Stimulated activated CD4-positive, alpha-beta T cell treated with anti-CD3 and anti-CD28 coated beads, Interleukin-1b, Interleukin-23, amount 100 ng/mL, for 1 hour (primary cell): ENCODE measurements at places on chromosomes 1 and 21.
A peak's percentile ranks its signal among the peaks of the same experiment; 100 is the strongest.

DNA sequence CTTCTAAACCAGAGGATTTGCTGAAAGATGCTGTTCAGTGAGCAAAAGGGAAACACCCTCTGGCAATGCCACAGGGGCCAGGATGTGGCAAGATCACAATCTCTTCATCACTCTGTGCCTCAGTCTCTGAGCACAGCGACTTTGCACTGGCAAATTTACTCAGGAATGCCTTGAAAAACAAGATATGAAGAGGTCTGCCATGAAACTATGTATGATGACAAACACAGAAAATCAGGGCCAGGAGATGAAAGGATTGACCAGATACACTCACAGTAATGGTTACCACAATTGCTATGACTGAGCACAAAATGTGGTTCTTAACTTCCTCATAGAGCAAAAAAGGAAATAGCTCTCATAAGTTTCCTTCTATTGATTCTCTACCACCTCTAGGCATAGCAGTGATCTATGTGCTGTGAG, 5.8 kb downstream of the TTC13 start:
- DNase-seq = no peak

- no peak for DNase-seq
These were observed 27.0 kb downstream of the COL18A1 start for GRCh38 chr21:45431781-45432572.

- no peak for DNase-seq
These were observed 55.2 kb downstream of the PRDM16 start for GRCh38 chr1:3124246-3124645.

DNA sequence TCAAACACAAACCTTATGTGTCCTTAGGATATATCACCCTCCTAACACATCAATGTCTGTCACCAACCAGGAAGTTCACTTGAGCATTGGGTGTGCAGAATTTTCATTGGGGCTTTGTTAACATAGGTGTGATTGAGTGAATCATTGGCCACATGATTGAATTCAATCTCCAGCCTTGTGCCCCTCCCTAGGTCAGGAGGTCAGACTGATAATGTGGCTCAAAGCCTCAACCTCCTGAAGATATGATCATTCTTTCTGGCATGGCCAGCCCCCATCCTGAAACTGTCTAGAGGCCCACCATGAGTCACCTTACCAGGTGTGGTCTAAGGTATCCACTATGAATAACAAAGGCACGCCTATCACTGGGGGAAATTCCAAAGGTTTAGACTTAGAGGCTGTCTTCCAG, 90.1 kb downstream of the PKN2 start:
- no peak for DNase-seq

- no peak for DNase-seq
These were observed 6.2 kb upstream of the IL10RB start for GRCh38 chr21:33259995-33260394.

DNA sequence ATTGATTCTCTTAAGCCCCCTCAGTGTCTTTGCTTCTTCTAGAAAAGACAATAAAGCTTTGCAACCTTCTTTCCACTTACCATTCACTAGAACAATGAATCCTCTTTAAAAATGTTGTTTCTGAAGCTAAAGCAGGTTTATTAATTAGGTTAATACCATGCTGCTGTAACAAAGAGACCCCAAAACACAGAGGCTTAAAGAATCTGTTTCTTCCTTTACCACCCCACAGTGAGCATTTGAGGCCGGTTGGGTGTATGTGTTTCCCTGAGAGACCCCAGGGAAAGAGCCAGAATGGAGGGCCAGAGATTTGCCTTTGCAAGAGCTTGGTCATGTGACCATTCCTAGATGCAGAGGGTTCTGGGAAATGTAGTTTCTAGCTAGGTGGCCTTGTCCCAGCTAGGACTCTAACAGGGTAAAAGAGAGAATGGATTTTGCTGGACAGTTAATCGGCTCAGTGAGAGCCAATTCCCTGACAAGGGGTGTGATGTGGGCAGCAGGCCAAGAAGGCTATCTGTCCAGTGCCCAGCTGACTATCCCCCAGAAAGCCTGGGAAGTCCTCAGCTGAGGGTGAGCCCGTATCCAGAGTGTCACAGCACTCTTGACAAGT, 191.8 kb upstream of the TMEM51 start:
- no peak for DNase-seq

DNA sequence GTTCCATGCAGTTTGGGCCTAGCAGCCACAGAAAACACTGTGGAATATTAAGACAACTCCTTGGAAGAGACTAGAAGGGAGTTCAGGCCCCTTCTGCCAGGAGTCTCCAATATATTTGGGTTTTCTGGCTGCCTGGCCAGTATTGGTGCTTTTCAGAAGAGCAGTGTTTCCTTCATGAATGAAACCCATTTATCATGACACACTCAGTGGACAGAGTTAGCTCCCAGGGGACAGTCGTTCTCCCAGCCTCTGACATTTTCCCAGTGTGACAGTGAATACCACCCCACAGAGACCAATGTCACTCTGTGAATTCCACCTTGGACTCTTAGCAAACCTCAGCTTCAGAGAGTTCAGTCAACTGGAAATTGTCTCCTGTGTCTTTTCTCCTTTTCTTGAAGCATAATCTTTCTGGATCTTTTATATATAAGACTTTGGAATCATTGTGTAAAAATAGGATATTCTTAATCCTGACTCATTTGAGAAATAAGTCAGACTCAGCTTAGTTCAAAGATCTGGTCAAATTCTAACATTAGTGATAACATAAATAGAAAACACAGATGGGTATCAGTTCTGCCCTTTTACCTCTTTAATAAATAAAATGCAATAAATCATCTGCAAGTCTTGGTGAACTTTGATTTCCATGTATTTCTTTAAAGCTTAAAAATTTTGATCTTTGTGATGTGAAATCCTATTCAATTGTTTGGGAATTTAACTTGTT, 40.4 kb downstream of the GNG12 start:
- no peak for DNase-seq

- no peak for DNase-seq
These were observed 8.6 kb downstream of the E2F2 start for GRCh38 chr1:23522244-23522982.

DNA sequence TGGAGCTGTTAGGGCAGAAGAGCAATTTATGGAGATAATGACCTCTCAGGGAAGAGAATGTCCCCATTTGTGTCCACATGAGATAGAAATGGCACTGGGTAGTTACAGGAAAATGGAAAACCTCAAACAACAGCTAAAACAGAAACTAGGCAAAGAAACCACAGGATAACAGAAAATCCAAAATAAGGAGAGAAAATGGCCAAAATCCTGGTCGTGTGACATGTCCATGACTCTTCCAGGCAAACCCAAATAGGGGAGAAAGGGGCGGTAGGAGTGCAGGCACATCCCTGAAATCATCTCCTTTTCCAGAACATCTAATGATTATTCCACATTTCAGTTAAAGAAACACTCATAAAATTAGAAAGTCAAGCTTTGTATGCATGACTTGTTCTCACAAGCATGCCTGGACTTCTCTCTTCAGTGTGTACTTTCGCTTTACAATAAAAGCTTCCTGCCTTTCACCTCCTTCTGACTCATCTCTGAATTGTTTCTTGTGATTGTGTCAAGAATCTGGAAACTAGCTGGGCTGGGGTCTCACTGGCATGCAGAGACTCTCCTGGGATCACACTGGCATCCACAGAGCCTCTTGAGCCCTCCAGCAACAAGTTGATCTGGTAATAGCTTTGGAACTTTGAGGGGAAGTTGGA, 171.4 kb upstream of the ZP4 start:
- no peak for DNase-seq

GRCh38 chr21:16794950-16795349, 717.9 kb upstream of the CXADR start:
- DNase-seq = no peak

- no peak for DNase-seq
These were observed 474.1 kb upstream of the VAMP3 start for GRCh38 chr1:7296968-7297367.

- DNase-seq = no peak
These were observed 10.2 kb upstream of the OBSCN start for GRCh38 chr1:228197555-228198147.

DNA sequence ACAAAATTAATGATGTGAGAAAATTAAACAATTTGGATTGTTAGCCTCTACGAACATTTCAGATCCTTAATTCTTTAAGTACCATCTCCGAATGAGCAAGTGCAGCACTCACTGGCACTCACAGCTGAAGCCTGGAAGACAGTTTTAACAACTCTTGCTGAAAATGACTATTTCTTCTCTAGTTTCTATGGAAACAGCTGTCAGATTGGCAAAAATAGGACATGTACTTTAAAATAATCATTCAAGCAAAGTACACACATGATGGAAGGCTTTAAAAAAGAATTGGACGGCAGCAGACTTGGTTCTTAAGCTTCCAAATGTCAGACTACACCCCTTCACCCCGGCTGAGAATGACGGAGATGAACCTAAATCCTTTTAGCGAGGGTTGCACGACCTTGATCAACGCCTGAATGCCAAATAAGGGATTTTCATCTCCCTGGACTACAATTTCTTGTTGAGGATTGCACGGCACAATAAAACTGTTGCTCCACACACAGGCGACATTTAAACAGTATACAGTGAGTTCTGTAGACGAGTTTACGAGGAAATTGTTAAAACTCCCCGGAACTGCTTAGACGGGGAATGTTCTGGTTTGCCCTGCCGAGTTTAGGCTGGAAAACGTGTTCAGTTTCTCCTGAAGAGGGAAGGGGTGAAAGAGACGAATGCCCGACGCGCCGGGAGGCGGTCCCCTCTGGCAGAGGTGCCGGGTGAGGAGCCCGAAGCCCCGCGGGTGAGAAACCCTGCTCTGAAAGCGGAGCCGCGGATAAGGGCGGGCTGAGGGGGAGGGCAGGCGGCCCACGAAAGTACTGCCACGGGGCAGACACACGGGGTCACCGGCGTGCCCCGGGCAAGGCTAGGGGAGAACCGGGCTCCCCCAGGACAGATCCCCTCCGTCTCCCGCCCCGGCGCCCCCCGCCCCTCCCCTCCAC, 671 bp downstream of the OMA1 start:
- DNase-seq = peak; percentile 45

DNA sequence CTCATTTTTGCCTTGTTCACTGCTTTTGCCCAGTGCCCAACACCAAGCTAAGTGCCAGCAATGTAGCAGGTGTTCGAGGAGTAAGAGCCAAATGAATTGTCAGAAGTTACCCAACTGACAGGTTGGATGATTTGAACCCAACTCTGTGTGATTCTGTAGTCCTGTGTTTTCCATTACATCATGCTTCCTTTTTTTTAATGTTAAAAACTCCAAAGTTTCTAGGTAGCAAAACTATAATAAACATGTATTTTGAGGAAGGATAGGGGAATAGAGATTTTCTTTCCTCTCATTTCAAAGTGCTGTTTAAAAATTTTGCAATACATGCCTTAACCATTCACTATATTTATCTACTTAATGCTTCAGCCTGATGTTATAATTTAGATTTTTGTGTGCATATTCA, 34.1 kb downstream of the BCL9 start:
- DNase-seq = no peak

GRCh38 chr1:31381394-31382294, 8.8 kb upstream of the FABP3 start:
- no peak for DNase-seq

GRCh38 chr1:73065339-73066041, 783.2 kb upstream of the NEGR1 start:
- DNase-seq = no peak

GRCh38 chr1:204672482-204673121, 12.9 kb downstream of the LRRN2 start:
- DNase-seq = no peak

- no peak for DNase-seq
These were observed 1.6 kb upstream of the MARK1 start for GRCh38 chr1:220526294-220526693.

- DNase-seq = no peak
These were observed 60.5 kb downstream of the SPATA46 start for GRCh38 chr1:162316187-162316586.

GRCh38 chr1:61100578-61100977, 18.2 kb downstream of the NFIA start:
- no peak for DNase-seq

- DNase-seq = no peak
These were observed 47.9 kb upstream of the DYNLT5 start for GRCh38 chr1:66704177-66704875.

DNA sequence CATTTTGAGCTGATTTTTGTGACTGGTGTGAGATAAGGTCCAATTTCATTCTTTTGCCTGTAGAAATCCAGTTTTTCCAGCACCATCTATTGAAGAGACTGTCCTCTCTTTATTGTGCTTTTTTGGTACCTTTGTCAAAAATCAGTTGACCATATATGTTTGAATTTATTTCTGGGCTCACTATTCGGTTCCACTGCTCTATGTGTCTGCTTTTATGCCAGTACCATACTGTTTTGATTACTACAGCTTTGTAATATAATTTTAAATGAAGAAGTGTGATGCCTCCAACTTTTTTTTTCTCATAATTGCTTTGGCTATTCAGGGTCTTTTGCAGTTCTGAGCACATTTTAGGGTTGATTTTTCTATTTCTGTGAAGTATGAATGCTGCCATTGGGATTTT, 69.0 kb downstream of the LAMC2 start:
- no peak for DNase-seq
